CD4-positive, alpha-beta T cell treated with Interleukin-2 at 100 ng/mL for 4 hours (primary cell): ENCODE measurements at places on chromosomes 6 and 20.

- peak; percentile 77 for DNase-seq
Measured at GRCh38 chr20:31560094-31560745, 44.9 kb upstream of the ID1 start.

GRCh38 chr6:15712797-15713196 is 50.0 kb upstream of the DTNBP1 start:
- DNase-seq, result no peak

DNA sequence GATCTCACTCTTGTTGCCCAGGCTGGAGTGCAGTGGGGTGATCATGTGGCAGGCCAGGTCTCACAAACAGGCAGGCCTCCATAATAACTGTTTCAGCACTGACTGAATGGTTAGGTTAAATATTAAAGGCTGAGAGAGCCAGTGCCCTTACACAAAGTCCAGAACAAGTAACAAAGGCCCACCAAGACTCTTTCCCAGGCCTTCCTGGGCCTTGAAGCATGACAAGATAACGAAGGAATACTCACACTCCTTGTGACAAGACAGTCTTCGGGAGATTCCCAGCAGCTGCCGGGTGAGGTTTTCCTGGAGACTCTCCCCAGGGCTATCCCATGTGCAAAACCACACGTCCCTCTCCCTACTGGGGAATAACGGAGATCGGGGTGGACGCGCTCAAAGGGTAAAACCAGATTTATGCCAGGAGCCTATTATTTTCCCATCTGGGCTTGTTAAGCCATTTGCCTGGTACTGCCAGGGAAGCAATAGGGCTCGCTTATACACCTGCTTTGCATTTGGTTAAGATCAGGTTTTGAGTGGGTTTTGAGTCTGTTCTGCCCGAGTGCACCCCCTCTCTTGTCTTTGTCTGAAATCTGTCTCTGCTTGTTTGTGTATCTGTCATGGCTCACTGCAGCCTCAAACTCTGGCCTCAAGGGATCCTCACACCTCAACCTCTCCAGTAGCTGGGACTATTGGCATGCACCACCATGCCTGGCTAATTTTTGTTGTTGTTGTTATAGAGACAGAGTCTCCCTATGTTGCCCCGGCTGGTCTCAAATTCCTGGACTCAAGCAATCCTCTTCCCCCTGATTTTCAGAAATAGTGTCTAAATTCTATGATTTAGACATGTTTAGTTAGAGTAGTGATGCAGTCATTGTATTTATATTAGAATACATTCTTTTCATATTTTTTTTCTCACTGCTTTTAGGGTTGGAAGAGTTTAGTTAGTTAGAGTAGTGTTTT is 1.4 kb upstream of the ENPP3 start:
- DNase-seq, result no peak

DNA sequence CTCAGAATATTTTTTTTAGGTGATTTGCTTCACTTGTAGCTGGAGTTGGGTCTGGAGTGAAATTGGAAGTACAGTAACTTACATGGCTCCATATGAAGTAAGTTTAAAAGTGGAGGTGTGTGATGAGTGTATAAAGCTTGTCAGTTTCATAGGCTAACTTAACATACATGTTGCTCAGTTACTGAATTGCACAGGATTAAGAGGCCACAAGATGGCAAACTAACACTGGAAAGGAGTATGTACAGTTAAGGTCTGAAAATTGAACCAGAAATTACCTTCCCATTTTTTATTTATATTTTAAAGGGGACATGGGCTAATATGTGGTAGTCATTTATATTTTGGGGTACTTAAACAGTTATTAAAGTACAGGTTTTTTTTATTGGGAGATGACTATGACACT is 45.3 kb upstream of the SMIM8 start:
- no peak for DNase-seq

DNA sequence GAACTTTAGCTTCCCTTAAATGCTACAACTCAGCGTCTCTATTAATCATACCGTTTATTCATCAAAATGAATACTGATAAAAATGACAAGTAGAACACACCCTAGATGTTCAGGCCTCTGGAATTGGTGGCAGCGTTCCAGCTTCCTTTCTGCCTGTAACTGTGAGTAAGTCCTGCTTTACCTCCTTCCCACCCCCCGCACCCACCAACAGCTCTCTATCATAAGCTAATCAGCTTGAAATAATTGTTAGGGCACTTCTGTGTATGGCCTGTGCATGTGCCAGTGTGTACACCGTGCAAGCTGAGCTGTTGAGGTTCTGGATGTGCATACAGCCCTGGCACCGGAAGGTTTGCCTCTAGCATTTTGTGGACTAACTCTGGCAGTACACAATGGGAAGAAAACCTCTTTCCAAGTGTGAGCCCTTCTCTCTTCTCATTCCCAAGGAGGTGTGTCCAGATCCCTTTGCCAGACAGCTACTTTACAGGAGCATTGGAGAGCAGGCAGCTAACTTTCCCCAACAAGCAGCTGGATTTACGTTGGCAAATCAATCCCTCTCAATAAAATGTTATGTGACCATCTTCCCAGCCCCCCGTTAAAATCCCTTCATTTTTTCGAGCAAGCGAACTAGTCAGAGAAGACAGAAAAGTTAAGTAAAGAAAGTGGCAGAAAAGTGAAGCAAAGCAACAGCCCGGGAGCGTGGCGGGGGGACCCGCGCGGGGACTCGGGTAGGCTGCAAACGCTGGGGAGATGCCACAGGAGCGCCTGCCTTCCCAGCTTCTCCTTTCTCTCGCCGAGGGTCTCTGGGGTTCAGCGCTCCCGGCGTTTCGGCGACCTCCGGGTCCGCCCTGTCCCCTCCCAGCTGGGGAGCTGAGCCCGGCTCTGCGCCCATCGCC is 803 bp upstream of the ADGRG6 start:
- DNase-seq, result no peak
